Activated T-helper 1 cell treated with anti-CD3 and anti-CD28 coated beads, Interleukin-2, amount 50 U/mL, for 16 hours (primary cell): ENCODE measurements at places on chromosomes 3 and 15.

- no peak for DNase-seq
Measured at GRCh38 chr3:25088284-25088683, 339.8 kb upstream of the RARB start.

DNA sequence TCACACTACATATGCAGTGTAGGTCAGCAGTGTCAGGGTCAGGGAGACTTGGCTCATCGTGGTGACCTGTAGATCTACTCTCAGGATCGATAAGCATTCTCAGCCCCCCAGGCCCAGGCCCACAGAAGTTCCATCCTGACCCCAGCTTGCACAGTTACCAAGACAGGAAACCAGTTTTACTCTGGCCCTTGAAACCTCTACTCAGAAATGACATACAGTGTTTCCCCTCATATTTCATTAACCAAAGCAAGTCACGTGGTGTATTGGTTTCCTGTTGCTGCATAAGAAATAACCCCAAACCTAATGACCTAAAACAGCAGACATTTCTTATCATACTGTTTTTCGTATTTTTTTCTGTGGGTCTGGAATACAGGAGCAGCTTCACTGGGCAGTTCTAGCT is 242.2 kb downstream of the SLCO3A1 start:
- no peak for DNase-seq

DNA sequence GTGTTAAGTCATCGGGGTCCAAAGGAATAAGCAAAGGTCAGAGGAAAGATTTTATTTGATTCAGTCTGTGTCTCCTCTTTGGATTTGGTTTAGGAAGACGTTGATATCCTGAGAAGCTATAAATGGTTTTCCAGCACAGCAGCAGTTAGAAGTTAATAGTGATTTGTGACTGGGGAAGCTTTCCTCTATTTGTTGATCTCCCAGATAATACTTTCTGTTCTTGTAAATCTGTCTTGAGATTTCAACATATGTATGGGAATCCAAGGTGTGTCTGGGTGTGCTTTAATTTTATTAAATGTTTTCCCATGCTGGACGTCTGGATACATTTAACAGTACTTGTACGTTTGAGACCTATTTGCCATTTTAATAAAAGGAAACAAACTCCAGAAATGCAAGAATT is 409.5 kb downstream of the ROBO1 start:
- DNase-seq = no peak

DNA sequence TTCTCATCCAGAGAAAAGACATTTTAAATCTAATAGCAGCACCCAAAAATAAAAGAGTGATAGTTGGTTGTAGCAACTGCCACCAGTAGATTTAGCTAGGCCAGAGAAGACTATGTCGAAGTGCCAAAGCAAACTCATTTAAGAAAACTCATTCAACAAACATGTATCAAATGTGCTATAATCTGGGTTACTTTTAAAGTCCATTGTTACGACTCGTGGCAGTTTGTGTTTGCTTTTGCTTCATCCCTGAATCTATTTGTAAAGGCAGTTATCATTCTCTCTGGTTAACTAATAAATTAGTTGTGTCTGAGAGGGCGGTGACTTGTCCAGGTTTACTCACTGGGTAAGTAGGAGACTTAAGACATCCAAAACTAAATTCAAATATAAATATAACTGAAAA is 159.4 kb downstream of the ZIC4 start:
- DNase-seq = no peak

DNA sequence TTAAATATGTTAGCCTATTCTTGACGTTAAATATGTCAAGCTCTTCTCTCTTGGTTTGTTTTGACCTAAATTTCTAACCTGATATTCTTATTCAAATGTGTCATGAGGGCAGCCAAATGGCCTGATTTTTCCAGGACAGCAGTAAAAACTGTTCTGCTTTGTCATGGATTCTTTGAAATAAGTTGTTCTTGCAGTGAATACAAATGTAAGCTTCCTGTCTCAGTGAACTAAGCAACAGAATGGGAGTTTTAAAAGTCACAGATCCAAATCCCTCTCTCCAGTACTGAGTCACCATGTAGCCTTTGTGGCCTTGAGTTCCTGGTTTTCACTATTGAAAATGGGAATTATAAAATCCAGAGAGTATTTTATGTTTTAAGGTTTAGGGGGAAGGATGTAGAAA is 301.8 kb downstream of the NLGN1 start:
- no peak for DNase-seq

DNA sequence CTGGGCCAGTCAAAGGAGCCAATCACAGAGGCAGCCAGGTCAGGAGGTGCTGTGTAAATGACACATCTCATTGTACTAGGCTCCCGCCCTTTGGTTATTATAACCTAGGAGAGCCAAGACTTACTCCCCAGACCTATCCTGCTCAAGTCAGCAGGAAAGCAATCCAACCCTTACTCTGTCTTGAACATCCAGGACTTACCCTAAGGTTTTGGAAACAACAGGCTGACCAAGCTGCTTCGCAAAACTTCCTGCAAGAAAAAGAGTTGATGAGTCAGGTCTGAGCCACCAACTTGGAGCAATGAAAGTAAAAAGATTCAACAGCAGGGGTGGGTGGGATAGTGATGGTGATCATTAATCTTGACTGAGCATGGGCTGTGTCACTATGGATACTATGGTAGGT is 144.4 kb downstream of the MYLK start:
- no peak for DNase-seq

DNA sequence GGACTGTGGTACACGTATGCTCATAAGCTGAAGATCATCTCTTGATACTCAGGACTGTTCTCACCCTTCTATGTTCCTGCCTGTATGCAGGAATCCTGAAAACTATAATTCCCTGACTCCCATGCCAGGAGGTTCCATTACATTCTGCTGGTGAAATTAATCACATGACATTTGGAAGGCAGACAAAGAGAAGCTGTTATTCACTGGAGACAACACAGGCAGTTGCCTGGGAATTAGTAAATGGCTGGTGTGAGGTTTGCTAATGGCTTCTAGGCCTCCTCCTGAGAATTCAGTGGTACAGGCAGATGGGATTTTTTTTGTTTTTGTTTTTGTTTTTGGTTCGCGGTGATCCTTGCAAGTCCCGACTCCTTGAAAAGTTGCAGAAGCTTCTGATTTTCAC is 91.4 kb downstream of the CTNNB1 start:
- DNase-seq = no peak

DNA sequence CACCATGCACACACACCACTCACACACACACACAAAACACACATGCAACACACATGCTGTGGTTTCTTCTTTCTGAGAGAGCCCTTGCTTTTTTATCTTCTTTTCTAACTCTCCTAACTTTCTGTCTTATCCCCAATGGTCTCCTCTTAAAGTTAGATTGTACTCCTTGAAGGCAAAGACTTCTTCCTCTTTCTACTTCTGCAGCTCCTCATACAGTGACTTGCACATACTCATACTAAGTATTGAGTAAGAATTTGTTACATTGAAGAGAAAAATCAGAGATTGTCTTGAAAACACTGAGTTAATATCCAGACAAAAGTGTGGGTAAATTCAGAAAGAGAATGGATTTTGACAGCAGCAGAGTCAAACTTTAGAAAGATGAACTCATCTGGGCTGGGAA is 64.4 kb downstream of the GTPBP8 start:
- no peak for DNase-seq

DNA sequence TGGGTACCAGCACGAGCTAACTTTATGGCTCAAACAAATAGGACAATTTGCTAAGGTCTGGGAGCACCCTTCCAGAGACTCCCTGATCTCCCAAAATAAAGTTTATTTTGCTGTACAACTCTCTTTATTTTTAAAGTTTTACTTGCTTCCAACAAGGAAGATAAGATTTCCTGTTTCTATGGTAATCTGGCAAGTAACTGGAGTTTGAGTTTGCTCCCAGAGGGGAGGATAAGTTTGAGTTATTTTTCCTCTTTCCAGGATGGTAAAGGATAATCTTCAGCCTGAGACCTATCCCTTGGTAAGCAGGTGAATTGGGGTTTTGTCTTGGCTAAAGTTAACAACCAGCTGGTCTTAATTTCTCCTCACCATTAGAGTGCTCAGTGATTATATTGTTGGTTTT is 1019.4 kb upstream of the ALCAM start:
- DNase-seq = no peak

- DNase-seq = no peak
Measured at GRCh38 chr3:171996178-171996817, 43.1 kb upstream of the FNDC3B start.

DNA sequence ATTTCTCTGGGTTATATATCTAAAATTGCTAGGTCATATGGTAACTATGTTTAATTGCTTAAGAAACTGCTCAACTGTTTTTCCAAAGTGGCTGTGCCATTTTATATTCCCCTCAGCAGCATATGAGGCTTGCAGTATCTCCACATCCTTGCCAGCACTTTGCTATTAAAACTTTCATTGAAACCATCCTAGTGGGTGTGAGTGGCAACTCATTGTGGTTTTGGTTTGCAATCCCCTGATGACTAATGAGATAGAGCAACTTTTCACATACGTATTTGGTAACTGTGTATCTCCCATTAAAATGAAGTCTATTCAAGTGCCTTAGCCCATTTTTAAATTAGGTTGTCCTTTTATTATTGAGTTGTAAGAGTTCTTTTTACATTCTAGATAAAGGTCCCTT is 17.3 kb downstream of the KPNA1 start:
- no peak for DNase-seq

GRCh38 chr3:27252646-27253045 is 116.5 kb downstream of the NEK10 start:
- no peak for DNase-seq

DNA sequence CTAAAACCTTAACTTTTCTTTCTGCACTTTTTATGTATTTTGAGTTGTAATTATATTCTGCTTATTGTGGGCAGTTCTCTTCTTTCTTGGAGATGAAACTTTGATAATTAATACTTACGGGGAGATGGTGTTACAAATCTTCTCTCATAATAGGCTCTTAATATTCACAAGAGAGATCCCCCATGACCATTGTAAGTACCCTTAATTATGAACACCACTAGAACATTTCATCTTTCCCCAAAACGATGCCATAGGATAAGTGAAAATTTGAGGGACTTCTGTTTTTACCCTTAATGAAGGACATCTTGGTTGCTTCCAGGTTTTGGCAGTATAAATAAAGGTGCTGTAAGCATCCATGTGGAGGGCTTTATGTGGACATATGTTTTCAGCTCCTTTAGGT is 60.7 kb downstream of the PIAS1 start:
- no peak for DNase-seq

DNA sequence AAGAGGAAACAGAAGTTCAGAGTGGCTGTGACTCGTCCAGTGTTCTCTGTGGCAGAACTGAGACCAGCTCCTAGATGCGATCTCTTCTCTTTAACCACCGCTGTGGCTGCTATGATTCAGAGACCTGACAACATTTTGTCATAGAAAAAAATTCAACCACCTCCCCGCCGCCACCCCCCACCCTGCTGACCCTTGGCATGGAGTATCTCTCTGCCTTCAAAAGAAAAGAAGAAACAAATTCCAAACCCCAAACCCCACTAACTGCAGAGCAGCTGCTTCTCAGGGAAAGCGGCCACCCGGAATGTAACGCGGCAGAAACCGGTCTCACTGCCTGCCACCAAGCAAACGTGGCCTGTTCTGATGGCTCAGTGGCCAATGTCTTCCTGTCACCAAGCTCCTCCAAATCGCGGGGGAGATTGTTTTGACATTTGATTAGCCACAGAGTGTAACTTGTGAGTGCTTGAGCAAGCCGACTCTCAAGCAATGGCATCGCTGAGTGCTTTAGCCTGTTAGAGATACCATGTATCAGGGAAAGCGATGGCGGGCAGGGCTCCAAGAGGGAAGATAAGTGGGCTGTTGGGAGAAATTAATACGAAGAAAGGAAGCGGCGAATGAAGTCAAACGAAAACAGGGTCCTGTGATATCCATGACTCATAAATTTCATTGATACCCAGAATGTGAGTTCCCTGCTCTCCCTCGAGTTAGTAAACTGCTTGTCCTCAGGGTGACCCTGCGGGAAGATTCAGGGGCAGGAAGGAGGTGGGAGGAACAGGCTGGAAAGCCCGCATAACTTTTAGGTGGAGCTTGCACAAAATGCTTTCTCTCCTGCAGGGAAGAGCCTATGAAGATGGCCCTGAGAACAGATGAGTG is 44.8 kb upstream of the TLE3 start:
- no peak for DNase-seq

DNA sequence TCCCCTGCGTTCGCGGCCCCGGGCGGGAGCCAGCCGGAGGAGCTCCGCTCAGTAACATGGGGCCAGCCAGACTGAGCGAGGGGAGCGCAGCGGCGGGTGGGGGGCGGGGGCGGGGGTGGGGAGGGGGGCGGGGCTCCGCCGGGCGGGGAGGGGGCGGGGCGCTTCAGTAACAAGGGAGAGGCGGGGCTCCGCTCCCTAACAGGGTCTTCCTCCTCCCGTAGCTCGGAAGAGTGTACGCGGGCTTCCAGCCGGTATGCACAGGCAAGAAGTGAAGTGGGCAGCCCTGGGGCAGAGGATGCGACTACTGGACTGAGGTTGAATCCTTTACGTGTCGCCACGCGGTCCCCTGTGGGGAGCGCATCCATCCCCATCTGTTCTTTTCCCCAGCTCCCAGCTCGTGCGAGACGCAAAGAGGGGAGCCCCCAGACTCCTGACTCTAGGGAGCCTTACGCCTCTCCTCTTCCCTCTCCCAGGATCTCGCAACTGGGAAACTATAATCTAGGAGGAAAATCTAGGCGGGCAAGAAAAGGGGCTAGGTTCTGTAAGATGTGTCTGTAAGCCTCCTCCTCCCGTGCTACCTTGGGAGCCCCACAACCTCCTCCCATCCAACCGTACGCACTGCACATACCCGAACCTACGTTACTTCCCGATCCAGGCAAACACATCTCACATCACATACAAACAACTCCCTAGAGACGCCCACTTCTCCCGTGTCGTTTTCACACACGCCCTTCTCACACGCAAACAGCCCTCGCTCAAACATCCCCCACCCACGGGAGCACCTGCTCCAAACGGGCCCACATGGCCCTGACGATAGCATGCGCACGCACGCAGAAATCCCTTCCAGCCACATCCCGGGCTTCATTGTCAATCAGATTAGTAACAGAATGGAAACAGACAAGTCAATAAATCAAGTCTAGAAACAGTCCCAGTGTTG is at the start of gene SHF:
SHF (minus strand) TSS at position 73 of the 937 bp plus-strand sequence; CDS start at position 58, 15 bp downstream.
- DNase-seq = peak; percentile 69

DNA sequence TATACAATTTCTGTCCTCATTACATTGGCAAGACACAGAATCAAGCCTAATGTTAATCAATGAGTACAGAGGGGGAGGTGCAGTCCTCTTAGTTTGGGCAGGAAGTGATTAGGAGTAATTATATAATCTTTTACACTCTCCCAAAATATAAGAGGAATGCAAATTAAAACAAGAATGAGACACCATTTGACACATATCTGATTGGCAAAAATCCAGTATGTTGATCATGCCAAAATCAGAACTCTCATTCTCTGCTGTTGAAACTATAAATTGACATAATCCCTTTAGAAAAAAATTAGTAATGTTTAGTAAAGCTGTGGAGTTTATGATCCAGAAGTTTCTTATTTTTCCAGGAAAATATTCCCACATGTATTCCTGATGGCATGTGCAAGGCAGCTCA is 373.4 kb downstream of the EPHA6 start:
- DNase-seq = no peak

- no peak for DNase-seq
Measured at GRCh38 chr3:136166507-136166906, 29.6 kb downstream of the MSL2 start.

DNA sequence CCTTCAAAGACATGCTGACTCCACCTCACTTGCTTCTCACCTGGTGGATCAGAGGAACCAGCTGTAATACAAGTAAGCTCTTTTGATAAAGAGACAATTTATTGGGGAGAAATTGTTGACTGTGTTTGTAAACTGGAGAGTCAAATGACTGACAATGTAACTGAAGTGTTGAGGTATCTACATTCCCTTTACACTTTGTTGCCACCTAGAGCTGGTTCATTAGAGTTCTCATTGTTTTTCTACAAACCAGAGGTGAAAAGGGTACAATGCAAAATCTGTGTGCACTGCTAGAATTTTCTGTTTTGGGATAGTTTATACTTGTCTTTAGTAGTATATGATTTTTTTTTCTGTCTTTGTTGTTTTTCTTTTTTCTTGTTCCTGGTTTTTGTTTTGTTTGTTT is 8.7 kb upstream of the LRRC58 start:
- DNase-seq = no peak
